ENCODE measurements at places on chromosomes 11 and 22. TPM values are rescaled to one million over a fixed set of nuclear protein-coding genes. Genes with fewer than 3 reads are reported as not detected.

The LARGE1 gene
- total RNA-seq = 18.6 TPM

The OR52E2 gene
- not detected for total RNA-seq

The CCDC88B gene
- 10.0 TPM for total RNA-seq

The OR5B21 gene
- not detected for total RNA-seq

The MMP3 gene
- 0.41 TPM for total RNA-seq

The CASP12 gene
- 0.85 TPM for total RNA-seq

The MOGAT2 gene
- total RNA-seq = 0.62 TPM

The CXCR5 gene
- total RNA-seq = 0.17 TPM

The HBE1 gene
- not detected for total RNA-seq

The RBM7 gene
- total RNA-seq = 23.7 TPM

The NPTXR gene
- 36.2 TPM for total RNA-seq
